MM.1S (cell line): ENCODE measurements at places on chromosomes 11 and 22.

DNA sequence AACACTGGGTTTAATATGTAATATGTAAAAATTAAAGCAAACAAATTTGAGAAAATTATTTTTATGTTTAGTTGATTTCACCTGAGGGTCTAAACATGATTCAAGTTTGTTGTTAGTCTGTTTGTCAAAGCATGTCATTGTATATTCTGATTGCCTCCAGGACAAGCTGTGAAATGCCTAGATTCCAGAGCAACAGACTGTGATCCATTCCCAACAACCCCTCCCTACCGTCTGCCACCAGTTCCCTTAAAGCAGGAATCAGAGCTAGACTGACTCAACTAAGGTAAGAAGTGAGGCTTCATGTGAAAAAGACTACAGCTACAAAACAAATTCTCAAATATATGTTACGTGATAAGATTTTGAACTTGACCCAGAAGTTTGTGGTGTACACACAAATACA is 304.2 kb downstream of the RAB38 start:
- DNase-seq, result no peak

- DNase-seq, result no peak
Measured at GRCh38 chr11:38818720-38819119, 2220.7 kb upstream of the RAG2 start.

DNA sequence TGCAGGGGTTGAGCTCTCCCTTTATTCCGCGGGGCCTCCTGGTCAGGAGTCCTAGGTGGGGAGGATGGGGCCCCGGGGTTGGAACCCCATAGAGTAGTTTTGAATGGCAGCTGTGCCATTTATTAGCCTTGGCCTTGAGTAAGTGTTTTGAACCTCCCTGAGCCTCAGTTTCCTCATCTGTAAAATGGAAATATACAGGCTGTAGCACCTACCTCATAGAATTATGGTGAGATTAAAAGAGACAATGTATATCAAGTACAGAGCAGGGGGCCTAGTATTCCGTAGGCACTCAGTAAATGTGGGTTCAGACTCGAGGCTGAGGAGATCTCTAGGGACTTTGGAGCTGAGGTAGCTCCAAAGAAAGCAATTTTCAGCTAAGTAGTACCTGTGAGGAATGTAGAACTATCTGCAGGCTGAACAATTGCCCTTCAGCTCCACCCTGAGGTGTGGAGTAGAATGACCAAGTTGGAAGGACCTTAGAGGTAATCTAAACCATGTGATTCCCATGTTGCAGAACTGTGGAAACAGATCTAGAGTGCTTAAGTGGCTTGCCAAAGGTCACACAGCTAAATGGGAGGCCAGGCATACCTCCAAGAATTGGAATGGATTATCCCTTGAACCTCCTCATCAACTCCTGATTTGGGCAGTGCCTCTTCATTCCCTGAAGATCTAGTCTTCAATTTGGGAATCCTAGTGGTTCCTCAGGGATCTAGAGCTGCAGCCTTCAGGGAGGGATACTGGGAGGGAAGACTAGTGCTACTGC is 682 bp downstream of the PGAP2 start:
- peak; percentile 86 for DNase-seq

- DNase-seq, result peak; percentile 32
Measured at GRCh38 chr11:87097582-87097981, 59.8 kb downstream of the TMEM135 start.

- no peak for DNase-seq
Measured at GRCh38 chr11:72940417-72940816, 126.2 kb downstream of the ATG16L2 start.

- DNase-seq, result no peak
Measured at GRCh38 chr11:8386134-8386864, 122.6 kb upstream of the LMO1 start.

DNA sequence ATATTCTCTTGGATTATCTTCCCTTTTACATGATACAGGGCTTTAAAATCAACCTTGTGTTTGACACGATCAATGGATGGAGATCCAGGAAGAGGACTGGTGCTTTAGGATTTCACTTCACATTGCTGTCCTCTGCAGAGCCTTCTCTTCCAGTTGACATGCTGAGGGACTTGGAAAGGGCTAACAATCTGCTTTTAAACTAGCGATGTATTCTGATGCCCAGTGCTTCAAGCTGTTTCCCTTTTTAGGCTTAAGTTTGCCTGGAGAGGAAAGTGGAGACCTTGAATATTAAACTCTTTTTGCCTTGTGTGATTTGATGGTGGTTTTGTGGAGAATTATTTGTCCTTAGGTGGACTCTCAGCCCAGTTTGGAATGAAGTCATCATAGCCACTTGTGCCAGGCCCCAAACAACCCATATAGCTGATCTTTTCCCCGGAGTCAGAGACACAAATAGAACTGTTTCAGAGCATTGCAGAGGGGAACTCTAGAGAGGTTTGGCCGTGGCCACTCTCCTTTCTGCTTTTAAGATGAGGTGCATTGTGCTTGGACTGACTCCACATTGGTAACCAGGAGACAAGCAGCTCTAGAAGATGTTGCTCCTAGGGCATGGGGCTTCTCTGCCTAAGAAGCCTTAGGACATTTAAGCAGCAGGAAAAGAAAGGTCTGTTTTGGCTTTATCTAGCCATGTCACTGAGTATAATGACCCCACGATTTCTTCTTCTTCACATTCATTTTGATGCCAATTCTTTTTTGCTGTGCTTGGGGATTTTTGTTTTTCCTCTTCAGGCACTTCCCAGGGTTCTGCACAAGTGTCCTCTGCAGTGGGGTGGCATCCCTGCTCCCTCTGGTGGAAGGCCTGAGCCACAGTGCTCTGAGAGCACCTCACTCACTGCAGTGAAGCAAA is 152.8 kb downstream of the NCAM1 start:
- peak; percentile 69 for DNase-seq

DNA sequence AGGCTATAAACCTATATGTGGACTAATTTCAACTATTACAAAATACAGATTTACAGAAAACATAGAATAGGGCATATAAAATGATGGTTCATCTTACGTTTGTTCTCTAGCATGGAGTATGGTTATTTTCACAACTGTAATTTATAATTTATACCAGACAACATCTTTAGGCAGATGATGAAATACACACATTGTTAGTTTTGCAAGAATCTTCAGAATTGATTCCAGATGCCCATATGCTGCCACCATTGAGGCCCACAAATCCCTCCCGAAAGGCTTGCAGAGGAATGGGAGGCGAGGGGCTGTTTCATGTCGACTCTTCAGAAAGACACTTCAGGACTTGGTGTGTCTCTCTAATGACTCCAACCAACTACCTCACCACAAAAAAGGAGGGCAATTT is 6.2 kb downstream of the PTPN5 start:
- no peak for DNase-seq

GRCh38 chr11:96228910-96229309 is 114.1 kb downstream of the MAML2 start:
- no peak for DNase-seq

GRCh38 chr22:38713921-38714320 is 8.2 kb downstream of the GTPBP1 start:
- no peak for DNase-seq

DNA sequence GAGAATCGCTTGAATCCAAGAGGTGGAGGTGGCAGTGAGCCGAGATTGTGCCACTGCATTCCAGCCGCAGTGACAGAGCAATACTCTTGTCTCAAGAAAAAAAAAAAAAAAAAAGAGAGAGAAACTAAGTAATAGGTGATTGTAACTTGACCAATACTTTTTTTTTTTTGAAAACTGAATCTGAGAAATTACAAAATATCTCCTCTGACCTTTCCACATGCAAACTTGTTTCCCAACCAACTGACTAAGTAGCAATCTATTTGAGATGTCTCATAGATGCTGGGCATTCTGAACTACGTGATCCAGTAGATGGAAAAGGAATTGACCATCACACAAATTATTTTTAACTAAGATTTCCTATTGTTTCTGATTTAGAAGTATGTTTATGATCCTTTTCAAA is 407.3 kb upstream of the CHORDC1 start:
- no peak for DNase-seq

GRCh38 chr11:75280770-75281468 is 40.3 kb downstream of the TPBGL start:
- DNase-seq, result no peak

DNA sequence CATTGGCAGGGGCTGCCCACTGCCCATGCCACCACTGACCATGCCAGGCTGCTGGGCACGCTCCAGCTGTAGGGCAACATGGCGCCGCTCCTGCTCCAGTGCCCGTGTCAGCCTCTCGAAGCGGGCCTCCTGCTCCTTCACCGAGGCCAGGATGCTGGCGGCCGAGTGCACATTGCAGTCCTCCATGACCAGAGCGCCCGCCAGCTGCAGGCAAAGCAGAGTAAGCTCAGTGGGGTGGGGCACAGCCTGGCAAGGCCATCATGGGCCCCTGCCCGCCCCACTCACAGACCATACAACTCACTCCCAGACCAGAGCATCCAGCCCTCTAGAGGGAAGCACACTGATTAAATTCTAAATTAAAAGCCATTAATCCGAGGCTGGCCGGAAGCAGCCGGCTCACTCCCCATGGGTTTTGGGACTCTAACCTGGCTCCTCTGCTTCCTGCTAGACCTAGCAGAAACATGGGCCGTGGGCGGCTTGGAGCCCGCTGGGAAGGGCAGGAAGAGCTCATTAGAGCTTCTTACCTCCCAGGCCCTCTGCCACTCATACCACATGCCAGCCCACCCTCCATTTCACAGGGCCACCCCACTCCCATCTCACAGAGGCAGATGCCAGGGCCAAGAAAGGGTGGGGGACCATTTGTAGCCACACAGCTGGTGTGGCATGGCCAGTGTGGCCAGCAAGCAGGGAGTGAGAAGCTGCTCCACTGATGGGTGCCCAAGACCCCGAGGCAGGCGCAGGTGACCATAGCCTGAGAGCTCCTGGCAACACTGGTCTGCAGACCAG is 25.8 kb downstream of the ARVCF start:
- DNase-seq, result no peak

GRCh38 chr11:70111269-70112016 is 33.3 kb downstream of the ANO1 start:
- DNase-seq, result no peak

DNA sequence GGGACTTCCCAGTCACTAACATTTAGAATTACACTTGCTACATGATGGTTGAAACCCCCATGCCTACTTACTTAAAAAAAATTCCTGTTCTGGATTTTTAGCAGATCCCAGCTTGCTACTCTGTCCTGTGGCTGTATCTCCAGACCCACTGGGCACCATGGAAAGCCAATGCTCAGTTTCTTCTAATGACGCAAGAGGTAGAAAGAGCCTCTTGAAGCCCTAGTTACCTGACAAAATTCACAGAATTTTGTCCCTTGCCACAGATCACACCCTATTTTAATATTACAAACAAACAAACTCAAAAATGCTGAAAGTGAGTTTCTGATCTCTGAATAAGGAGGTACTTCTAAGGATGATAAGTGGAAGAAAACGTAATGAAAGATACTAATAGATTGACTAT is 24.3 kb upstream of the TENM4 start:
- DNase-seq, result no peak

- peak; percentile 45 for DNase-seq
Measured at GRCh38 chr11:29527391-29527936, 489.4 kb downstream of the KCNA4 start.

GRCh38 chr11:132941024-132941646 is 591.2 kb downstream of the OPCML start:
- no peak for DNase-seq
